ENCODE measurements at places on chromosomes 2 and 18.

- no peaks in the 10 kb centered on the region for H3K27me3 ChIP-seq
- no peak overlapping the region for H3K4me3 ChIP-seq
- no peak for DNase-seq
Observed at GRCh38 chr2:102470168-102470567, 2.9 kb upstream of the SLC9A4 start.

DNA sequence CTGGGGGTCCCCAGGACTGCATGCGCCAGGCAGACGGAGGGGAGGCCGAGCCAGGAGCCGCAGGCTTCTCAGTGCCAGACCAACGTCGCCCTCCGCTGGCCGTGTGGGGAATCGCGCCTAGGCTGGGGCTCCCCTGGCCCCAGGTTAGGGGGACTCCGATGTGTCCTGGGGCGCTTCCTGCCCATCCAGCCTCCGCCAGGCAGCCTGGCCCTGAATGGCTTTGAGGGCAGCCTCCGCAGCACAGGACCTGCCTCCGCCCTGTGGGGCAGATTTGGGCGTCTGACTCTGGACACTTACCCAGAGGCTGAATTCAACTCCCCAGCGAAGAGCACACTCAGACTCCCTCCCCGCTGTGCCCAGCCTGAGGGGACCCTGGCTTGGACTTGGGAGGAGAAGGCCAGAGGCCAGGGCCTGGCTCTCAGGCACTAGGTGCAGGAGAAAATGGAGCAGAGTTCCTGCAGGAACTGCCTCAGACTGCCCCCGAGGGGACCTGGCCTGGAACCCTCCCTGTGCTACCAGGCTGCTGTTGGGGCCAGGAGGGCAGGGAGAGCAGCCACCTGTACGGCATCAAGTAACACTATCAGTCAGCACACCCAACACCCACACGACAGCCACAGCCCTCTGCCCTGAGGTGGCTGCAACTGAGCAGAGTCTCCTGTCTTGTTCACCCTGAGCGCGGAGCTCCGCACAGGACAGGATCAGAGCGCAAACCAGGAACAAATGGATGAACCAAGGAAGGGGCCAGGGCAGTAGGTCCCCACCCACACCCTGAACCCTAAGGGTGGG lies 597 bp upstream of the TEKT4 start:
- no peaks in the 10 kb centered on the region for H3K36me3 ChIP-seq
- H3K4me1 ChIP-seq, result peaks cover 20% of the 10 kb centered on the region
- no peaks in the 10 kb centered on the region for H3K27me3 ChIP-seq
- no peak overlapping the region for H3K4me3 ChIP-seq
- DNase-seq, result no peak
- H3K27ac ChIP-seq, result no peak overlapping the region

DNA sequence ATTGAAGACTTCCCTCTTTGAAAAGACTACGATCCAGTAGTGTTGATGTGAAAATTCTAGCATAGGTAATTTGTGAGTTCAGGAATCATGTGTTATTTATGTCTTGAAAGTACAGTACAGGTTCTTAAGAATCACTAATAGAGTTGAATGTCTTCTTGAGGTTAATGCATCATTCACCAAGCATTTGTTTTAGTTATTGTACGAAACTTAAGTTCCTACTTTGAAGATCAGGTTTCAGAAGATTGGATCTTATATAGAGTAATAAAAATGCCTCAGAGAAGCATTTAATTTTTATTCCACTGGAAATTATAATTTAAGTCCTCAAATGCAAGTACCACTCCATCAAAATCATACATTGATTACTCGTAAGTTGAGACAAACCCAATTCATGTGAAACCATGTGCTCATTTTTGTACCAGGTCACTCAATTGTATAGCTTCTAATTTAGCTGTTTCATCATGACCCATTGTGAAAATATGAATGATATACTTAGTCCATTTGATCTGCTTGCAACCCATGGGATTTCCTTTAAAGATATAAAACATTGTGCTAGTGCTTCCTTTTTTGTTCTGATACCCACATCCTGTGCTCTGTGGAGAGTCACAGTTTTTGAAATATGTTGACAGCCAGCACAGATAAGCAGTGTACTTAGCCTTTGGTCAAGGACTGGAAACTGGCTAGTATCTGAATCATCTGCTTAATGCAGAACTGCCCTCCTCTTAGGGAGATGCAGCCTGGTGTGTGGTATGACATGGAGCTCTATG lies 22.5 kb upstream of the RAB27B start:
- H3K36me3 ChIP-seq, result no peaks in the 10 kb centered on the region
- no peaks in the 10 kb centered on the region for H3K27me3 ChIP-seq
- H3K27ac ChIP-seq, result no peak overlapping the region
- no peak for DNase-seq
- H3K4me3 ChIP-seq, result no peak overlapping the region

DNA sequence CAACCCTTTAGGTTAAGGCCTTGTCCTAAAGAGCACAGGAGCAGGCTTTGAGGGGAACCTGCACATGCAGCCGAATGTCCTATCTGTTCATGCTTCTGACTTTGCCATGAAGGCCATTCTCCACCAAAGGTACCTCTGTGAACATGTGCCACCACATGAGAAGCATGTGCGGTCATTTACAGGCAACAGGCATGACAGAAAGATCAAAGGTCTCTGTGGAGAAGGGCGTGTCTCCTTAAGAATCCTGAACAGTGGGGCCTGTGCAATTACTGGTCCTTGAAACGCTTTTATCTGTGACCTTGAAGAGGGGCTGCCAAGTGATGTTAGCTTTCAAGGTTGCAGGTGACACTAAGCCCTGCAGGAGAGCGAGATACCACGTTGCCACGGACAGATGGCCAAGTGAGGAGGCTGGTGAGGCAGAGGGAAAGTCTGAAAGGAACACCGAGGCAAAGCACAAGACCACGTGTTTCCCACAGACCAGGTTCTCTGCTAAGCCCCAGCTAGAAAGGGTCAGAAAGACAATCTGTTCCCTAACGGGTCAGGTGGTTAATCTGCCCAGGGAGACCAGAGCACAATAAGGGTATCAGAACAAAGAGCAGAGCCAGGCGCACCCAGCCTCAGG lies 19.5 kb upstream of the POMC start:
- no peaks in the 10 kb centered on the region for H3K4me1 ChIP-seq
- H3K27ac ChIP-seq, result no peak overlapping the region
- no peak overlapping the region for H3K4me3 ChIP-seq
- DNase-seq, result no peak
- no peaks in the 10 kb centered on the region for H3K36me3 ChIP-seq
- H3K27me3 ChIP-seq, result no peaks in the 10 kb centered on the region

- no peaks in the 10 kb centered on the region for H3K27me3 ChIP-seq
- H3K36me3 ChIP-seq, result no peaks in the 10 kb centered on the region
- H3K4me3 ChIP-seq, result no peak overlapping the region
Observed at GRCh38 chr2:216362730-216363129, 9.6 kb downstream of the MARCHF4 start.

- no peak for DNase-seq
- H3K4me3 ChIP-seq, result no peak overlapping the region
- no peak overlapping the region for H3K27ac ChIP-seq
- no peaks in the 10 kb centered on the region for H3K36me3 ChIP-seq
- no peaks in the 10 kb centered on the region for H3K27me3 ChIP-seq
- peaks cover 17% of the 10 kb centered on the region for H3K4me1 ChIP-seq
Observed at GRCh38 chr2:191023235-191023679, 9.3 kb upstream of the STAT1 start.
